ENCODE measurements at places on chromosomes 1 and 21.

GRCh38 chr1:111745675-111746613 is 6.7 kb upstream of the INKA2 start:
- DNase-seq, result peak; percentile 64

DNA sequence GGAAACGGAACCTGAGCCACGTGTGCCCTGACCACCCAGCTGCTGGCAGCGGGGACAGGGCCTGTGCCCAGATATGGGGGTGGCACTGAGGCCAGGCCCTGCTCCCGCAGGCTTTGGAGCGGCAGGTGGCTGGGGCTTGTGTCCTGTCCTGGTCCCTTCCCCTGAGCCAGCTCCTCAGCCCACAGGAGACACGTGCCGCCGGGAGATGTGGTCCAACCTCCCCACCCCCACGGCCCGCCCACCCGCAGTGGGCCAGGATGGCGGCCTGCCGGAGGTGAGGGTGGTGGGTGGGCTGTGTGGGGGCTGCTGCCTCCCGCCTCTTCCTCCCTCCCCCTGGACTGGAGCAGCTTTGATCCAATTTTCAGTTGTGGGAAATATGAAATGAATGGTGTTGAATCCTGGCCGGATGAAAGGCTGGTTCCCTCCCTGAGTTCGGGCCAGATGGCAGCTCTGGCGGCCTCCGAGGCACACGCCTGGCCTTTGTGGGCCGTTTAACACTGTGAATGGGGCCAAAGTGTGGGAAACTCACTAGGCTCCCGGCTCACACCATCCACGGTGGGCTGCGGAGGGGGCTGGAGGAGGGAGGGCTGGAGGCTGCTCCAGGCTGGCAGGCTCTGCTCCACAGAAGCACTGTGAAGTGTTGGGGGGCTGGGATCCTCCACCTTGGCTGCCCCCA is 2.6 kb upstream of the HES5 start:
- no peak for DNase-seq

GRCh38 chr21:38365521-38365920 is 108.7 kb downstream of the KCNJ15 start:
- no peak for DNase-seq

DNA sequence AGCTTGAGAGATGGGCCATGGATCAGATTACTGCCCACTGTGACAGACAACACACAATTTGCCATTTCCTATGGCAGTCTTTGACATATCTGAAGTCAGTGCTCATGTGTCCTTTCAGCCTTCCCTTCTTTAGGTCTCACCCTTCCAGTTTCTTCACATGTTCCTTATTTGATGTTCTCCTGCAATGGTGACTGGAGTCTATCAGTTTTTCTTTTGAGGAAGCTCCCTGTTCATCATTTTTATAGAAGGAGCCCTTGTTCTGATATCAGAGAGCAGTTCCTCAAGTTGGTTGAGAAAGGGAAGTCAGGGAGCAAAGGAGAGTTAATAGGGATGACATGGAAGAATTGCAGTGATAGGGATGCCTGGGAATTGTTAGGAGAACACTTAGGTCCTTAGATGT is 42.2 kb downstream of the DISC1 start:
- no peak for DNase-seq

DNA sequence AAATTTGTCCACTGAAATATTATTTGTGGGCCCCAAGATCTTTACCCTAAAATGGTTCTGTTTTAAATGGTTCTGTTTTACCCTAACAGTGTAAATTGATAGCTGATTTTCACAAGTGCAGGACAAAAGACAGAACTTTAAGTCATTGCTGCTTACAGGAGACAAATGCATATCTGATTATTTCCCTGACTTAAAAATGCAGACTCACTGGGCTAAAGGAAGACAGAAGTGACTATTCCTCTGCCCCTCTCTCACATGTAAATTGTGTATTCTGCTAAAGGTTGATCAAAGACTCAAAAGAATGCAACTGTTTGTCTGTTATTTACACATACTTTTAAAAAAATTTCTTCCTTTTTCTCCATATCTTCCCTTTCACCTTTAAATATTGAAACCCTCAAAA is 12.7 kb downstream of the FCRL5 start:
- DNase-seq, result no peak

GRCh38 chr1:27152004-27152828 is 2.7 kb downstream of the SLC9A1 start:
- no peak for DNase-seq

DNA sequence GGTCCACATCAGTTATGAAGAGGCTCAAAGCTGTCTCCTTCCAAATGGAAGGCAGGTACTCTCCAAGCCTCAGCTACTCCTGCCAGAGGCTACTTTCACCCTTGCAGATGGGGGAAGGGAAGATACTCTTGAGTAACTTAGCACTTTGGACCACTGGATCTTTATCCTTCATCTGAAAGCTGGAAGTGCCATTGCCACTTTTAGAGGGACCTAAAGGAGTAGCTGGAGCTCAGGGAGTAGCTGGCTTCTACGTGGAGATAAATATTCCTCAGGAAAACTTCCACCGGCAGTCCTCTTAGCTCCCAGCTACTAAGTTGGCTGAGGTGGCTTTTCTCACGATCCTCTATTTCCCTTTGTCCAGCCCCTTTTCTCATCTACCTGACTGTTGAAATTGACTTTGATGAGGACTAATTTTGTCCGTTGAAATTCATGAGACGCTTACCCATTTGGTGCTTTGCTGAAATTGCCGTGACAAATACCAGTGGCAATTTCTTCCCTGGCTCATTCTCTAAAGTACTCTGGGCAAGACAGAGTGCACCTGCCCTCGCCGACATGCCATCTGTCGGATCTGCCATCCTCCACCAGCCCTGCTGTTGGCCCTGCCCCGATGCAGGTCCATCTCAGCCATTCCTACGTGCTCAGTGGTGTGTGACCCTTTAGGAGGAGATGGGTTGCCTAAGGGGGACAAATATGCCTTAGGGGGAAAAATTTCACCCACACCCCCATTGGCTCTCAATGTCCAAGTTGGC is 13.6 kb downstream of the IGSF21 start:
- no peak for DNase-seq

GRCh38 chr1:24990779-24991641 is 60.9 kb upstream of the RUNX3 start:
- no peak for DNase-seq

DNA sequence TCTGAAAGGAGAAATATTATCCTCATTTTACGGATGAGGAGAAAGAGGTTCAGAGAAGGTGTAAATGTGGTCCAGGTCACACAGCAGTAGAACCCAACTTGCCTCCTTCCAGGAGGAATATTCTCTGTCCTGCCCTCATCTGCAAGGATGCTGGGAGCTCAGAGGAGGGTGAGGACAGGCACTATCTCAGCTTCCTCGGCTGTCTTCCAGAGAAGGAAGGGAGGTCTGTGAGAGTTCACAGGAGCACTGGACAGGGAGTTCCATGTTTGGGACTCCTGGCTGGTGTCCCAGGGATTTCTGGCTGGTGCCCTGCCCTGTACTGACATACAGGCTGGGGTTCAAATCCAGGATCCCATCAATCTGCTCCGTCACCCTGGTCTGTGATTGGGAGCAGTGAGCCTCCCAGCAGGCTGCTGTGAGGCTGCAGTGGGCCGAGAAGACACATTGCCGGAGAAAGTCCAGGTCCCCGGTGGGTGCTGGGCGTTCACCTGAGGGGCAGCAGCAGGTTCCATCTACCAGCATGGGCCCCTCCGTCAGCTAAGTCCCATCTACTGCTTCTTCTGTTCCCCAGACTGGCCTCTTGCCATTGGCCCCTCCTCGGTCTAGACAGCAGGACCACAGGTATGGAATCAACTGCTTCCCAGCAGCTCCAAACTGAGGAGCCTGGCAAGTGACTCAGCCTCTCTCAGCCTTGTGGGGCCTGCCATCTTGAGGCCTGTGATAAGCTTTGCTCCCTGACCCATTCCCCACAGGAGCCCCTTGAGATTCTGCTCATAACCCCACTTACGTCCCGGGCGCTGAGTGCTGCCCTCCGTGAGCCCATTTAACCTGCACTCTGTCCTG is 8.5 kb upstream of the BSND start:
- peak; percentile 23 for DNase-seq

DNA sequence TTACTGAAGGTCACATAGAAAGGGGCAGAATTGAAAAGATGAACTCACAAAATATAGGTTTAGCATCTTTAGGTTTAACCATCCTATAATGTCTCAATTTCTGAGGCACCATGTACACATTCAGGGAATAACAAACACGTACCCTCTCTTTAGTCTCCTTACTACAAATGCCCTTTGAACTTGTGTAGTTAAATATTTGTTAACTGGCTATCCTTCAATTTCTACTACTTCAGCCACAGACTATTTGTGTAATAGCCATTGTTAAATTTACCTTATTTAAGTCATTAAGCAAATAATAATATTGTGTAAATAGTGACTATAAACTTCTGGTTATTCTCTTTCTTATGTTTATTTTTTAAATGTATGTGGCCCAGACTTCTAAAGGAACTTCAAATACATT is 600.5 kb downstream of the KCNT2 start:
- DNase-seq, result no peak

DNA sequence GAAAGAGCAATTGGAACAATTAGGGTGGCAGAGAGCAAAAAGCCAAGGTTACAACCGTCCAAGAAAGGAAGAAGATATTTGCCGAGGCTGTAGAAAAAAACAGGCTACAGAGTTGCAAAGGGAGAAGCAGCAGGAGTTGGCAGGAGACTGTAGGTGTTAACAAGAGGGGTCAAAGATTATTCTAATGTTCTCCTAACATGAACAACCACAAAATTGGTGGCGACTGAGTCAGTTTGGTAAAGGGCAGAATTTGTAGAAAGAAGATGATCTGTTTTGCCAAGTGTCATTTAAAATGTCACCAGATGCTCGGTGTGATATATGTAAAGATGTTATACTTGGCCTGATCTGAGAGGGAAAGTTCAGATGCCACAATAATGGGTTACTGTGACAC is 401 bp upstream of the PRUNE1 start:
- DNase-seq, result no peak

DNA sequence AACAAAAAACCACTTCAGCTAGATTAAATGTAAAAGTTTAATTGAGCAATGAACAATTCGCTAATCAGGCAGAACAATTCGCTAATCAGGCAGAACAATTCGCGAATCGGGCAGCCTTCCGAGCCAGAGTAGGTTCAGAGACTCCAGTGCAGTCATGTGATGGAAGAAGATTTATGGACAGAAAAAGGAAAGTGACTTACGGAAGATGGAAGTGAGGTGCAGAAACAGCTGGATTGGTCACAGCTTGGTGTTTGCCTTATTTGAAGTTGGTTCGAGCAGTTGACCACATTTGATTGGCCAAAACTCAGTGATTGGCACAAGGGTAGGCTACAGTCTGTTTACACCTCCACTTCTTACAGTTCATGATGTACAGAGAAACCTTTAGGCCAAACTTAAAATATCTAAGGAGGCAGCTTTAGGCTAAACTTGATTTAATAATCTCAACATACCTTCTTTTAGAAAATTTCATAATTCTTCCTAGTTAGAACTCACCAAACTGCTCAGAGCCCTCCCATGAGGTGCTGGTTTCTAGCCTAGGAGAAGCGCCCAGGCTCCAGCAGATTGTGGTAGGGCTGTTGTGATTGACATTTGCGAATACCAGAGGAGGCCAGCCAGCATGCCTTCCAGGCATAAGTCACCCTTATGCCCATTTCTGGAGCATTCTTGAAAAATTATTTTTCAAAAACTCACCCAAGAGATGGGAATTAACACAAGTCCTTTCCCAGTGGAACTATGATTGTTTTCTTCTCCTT is 22.8 kb upstream of the KCNC4 start:
- peak; percentile 41 for DNase-seq

DNA sequence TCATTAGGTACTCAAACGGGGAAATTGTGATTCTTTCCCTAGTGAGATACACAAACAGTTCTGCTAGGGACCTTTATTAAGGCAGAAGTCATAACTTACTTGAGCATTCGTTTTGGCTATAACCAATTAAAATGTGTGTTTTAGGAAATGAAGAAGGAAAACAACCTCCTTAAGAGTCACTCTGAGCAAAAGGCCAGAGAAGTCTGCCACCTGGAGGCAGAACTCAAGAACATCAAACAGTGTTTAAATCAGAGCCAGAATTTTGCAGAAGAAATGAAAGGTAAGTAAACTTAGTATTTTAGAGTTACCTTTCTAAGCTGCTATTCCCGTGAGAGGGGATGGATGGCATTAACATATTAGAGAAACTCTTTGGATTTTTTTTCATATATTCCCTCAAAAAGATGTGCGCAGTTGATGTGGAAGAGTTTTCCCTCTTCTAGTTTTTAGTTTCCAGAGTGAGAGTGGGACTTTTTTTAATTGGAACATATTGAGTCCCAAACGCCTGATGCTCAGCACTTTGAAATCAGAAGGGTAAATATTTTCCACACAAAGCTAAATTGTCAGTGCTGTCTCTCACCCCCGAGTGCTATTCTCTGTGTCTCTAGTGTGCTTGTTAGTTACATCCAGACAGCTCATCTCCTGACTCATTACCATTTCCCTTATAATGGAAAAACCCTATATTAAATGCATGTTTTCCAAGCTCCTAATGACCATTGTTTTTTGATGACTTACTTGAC is 34.9 kb downstream of the CENPF start:
- peak; percentile 55 for DNase-seq

DNA sequence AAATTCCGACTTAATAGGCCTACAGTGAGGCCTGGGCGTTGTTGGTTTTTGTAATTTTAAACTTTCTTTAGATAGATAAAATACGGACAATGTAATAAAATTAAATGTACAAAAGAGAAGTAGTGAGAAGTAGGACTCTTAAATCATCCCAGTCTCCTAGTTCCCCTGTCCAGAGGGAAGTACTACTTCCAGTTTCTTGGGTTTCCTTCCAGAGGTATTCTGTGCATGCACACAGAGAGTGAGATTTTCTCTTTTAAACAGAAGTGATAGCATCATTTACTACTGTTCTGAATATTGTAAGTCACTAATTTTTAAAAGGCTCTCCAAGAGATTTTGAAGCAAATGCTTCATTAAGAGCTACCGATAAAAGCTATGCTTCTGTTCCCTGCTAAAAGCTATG is 7.2 kb upstream of the FNBP1L start:
- DNase-seq, result no peak

GRCh38 chr1:212044851-212045250 is 9.3 kb downstream of the DTL start:
- DNase-seq, result no peak

DNA sequence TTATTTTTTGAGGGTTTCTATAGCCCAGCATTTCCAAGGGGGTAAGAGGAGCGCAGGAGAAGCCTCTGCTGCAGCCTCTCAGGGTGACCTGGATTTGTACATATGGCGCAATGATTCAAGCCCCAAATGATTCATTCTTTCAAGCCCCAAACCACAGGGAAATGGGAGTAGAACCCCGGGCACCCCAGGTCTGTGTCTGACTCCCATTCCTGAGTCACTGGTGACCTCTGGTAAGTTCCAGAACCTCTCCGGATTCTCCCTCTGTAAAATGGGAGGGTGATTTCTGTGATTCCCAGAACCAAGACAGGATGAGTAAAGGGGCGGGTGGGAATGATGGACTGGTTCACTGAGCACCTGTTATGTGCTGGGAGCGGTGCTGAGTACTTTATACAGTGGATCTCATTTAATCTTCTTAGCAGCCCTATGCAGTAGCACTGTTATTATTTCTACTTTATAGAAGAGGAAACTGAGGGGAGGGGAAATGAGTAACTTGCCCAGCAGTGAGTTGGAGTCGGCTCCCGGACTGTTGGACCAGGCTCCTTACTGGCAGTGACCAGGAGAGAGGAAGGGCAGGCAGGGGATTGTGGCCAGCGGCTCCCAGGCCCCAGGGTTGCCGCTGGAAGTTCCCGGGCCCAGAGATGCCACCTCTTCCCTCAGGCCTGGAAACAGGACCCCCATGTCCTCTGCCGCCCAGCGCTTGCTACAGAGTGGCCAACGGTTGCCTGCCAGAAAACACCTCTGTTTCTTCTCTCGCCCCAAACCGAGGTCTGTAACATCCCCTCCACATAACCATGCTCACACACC is 20.3 kb upstream of the SLC26A9 start:
- no peak for DNase-seq
